ENCODE measurements at places on chromosomes 2 and 18.

- DNase-seq, result no peak
Observed at GRCh38 chr2:199443589-199444130, 14.1 kb downstream of the SATB2 start.

DNA sequence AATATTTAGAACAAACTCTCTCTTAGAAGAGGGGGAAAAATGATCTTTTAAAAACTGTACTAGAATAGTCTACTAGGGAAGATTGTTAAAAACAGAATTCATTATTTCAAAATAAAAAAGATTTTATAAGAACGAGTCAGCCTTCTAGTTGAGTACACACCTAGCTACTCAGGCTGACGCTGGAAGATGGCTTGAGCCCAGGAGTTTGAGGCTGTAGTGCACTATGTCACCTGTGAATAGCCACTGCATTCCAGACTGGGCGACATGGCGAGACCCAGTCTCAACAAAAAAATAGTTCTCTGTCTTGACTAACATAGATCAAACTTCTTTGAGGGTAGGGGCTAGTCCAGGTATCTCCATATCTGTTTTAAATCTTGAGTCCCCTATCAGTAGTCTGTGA lies 33.9 kb downstream of the ERLEC1 start:
- DNase-seq, result no peak

- DNase-seq, result no peak
Observed at GRCh38 chr2:21251216-21251980, 127.6 kb downstream of the TDRD15 start.

GRCh38 chr2:59903994-59904544 lies 649.4 kb downstream of the BCL11A start:
- no peak for DNase-seq

- no peak for DNase-seq
Observed at GRCh38 chr18:46411867-46412690, 244.9 kb downstream of the LOXHD1 start.
